Neural cell (in vitro differentiated cells): ENCODE measurements at places on chromosomes 5 and 9. TPM values are rescaled to one million over a fixed set of nuclear protein-coding genes. Genes with fewer than 3 reads are reported as not detected.

HTR1A gene
- not detected in 2 replicates for polyA plus RNA-seq

PLEKHG4B gene
- polyA plus RNA-seq, result 0.32 and 0.78 TPM in 2 replicates

CAMK4 gene
- polyA plus RNA-seq, result 15.6 and 16.6 TPM in 2 replicates

ANKRD31 gene
- 0.48 and 0.62 TPM in 2 replicates for polyA plus RNA-seq

CFAP77 gene
- not detected in 2 replicates for polyA plus RNA-seq
